Vagina (tissue), 2 donors: ENCODE measurements at places on chromosomes 7 and 10. TPM values are rescaled to one million over a fixed set of nuclear protein-coding genes. Genes with fewer than 3 reads are reported as not detected.
A peak's percentile ranks its signal among the peaks of the same experiment; 100 is the strongest.

CYP2E1 gene
- total RNA-seq = 2.9 TPM

DNA sequence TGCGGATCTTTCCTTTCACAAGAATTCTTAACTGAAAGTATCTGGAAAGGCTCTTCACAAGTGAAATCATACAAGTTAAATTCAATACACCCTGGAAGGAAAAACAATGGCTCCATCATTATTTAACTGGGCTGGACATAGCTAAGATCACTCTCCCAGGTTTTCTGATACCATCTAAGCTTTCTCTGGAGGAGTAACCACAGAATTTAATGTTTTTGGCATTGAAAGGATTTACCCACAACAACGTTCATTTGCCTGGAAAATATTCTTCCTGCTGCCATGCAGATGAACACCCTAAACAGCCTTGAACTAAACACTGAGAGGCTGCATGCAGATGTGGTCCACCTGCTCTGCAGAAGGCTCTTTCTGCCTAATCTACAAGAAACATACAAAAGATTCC, 4.3 kb downstream of the NEBL start:
- H3K4me3 ChIP-seq = no peak overlapping the region
- DNase-seq = no peak
- no peaks in the 10 kb centered on the region for H3K4me1 ChIP-seq
- no peaks in the 10 kb centered on the region for H3K36me3 ChIP-seq

DNA sequence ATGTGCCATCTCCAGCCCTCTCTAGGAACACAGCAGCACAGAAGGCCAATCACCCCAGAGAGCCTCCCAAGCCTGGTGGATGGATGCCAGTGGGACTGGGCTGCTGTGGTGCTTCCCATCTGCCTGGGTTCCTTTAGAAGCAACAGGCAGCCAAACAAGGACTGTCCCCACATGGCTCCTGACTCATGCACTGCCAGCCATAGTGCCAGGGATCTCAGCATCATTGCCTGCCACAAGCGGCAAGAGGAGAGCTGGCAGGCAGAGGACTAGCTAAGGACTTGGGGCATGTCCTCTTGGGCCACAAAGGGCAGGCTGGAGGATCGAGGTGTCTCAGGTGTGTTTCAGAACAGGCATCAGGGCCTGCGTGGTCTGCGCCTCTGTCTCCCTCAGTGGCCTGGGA, 23.4 kb upstream of the FIGNL1 start:
- H3K4me3 ChIP-seq = no peak overlapping the region
- DNase-seq = no peak
- H3K4me1 ChIP-seq = no peaks in the 10 kb centered on the region
- no peak overlapping the region for H3K27ac ChIP-seq
- no peaks in the 10 kb centered on the region for H3K36me3 ChIP-seq

DNA sequence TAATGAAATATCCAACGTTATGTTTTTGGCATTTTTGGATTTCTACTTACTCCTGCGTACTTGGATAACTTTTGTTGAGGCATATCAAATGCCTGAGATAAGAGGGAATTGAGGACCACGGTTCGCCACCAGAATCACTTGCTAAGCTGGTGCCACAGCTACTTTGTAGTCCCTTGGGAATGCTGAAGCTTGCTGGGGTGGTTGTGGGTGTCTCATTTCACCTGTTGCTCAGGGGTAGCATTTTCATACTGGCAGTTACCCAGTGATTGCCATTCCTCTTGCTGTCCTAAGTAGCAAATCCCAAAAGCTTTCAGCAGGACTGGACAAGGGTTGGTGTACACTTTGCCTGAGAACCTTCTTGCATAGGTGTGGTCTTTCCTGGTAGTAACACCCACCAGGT, 75.2 kb downstream of the CREB5 start:
- no peak for DNase-seq
- no peak overlapping the region for H3K27ac ChIP-seq
- H3K4me1 ChIP-seq = no peaks in the 10 kb centered on the region
- no peak overlapping the region for H3K4me3 ChIP-seq

GRCh38 chr10:68082872-68083271, 7.8 kb upstream of the HERC4 start:
- H3K36me3 ChIP-seq = no peaks in the 10 kb centered on the region
- no peaks in the 10 kb centered on the region for H3K27me3 ChIP-seq
- H3K4me3 ChIP-seq = no peak overlapping the region
- no peak overlapping the region for H3K27ac ChIP-seq

GRCh38 chr7:153370092-153370491, 610.5 kb downstream of the ACTR3B start:
- H3K4me3 ChIP-seq = no peak overlapping the region
- no peaks in the 10 kb centered on the region for H3K4me1 ChIP-seq
- no peaks in the 10 kb centered on the region for H3K27me3 ChIP-seq
- DNase-seq = no peak

- no peaks in the 10 kb centered on the region for H3K36me3 ChIP-seq
- peaks cover 18% of the 10 kb centered on the region for H3K4me1 ChIP-seq
- no peak for DNase-seq
- H3K27me3 ChIP-seq = no peaks in the 10 kb centered on the region
- peak overlapping the region; percentile 54 for H3K27ac ChIP-seq
Measured at GRCh38 chr10:133393401-133394063, 425 bp upstream of the MTG1 start.

DNA sequence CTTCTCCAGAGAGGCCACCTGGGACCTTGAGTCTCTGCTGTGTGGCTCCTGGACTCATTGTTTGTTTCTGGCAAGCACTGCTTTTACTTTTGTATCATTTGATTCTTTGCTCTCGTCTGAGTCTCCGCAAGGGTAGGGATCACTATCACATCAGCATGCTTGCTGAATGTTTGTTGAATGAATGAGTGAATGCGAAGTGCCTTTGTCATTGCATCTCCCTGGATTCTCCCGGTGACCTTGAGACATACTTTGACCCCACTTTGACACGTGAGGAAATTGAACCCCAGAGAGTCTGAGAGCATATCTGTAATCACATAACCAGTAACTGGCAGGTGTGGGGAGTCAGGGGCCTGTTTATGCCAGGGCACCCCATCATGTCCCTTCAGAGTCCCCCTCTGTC, 92.8 kb downstream of the ZMIZ1 start:
- H3K27ac ChIP-seq = no peak overlapping the region
- H3K27me3 ChIP-seq = no peaks in the 10 kb centered on the region
- no peak for DNase-seq

DNA sequence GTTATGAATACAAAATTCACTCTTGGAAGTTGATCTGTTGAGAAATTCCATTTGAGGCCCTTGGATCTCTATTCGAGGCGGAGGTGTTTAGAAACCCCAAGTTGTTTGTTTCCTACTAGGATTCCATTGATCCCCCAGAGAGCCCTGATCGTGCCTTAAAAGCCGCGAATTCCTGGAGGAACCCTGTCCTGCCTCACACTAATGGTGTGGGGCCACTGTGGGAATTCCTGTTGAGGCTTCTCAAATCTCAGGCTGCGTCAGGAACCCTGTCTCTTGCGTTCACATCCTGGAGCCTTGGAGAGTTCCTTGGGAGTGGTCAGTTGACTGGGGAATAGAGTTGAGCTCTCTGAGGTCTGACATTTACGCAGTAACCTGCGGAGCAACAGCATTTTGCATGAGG, 1.2 kb downstream of the CFAP69 start:
- no peaks in the 10 kb centered on the region for H3K36me3 ChIP-seq
- H3K27me3 ChIP-seq = no peaks in the 10 kb centered on the region

GRCh38 chr7:151452680-151453325, 12.9 kb upstream of the CRYGN start:
- no peak overlapping the region for H3K4me3 ChIP-seq
- H3K4me1 ChIP-seq = peaks cover 12% of the 10 kb centered on the region
- no peak for DNase-seq
- no peaks in the 10 kb centered on the region for H3K36me3 ChIP-seq

DNA sequence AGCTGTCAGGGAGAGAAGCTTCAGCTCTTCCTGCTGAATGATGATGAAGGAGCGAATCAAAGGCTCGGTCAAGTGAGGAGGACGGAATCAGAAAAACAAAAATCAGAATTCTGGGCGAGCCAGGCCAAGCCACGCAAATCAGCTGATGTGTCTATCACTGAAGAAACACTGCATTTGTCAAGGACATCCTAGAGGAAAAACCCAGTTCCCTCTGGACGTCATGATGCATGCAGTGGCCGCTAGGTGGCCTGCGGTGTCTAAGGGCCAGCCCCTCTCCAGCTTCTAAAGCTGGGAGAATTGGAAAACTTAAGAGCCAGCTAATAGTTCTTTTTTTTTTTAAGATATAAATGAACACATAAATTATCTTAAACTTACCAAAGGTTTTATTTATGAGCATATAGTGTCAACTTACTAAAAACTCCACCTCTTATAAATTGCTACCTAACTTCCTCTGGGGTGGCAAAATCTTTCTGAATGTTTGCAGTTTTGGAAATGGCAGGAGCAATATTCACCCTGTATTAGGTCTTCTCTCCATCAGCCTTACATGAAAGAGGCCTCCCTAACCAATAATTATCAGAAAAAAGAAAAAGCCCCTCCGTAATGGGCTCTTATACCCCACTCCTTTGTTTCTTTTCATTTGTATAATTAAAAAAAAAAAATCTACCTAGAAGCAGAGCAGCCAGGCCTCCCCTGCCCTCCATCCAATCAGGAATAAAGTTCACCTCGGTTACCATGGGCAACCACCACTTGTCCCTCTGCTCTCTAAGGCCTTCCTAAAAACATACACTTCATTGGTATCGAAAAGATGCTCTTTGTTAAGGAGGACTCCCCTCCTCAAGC, 186.8 kb downstream of the USP6NL start:
- H3K27ac ChIP-seq = no peak overlapping the region
- no peak overlapping the region for H3K4me3 ChIP-seq
- no peak for DNase-seq
- H3K36me3 ChIP-seq = no peaks in the 10 kb centered on the region

DNA sequence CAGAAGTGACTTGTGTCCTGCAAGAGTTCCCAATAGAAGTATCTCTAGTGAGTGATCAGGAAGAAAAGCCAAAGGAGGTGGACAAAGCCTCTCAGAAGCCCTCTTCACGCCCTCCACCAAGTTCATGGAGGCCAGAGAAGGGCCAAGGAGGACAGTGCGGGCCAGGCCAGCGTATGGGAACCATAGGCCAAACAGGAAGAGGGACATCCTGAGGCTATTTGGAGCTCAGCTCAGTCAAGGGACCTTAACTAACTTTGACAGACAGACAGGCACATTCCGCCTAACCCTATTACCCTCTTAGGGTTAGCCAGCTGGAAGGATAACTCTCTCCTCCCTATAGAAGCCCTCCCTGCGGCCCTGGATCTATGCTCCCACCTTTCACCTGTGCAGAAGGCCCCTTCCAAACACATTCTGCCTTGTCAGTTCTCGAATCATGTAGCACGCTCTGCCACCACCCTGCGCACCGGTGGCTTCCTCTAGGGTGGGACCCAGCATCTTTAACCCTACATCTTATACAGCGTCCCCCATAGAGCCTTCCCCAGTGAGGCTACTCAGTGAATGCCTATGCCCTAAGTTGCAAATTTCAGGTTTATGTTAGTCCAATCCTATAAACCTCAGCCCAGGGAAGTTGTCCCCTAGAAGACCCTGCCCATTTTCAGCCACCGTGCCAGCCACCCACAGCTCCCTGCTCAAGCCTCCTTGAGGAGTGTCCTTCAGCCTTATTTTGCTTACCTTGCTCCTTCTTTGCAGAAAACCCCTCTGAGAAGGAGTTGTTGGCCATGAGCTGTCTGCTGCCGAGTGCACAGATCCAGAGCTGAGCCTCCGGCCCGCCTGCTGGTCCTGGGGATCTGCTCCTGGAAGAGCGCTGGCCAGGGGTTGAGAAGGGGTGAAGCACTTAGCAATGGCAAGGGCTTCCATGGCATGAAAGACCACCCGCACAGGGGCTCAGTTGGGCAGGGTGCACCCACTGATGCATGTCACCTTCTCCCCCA, 36.9 kb downstream of the FRMPD2 start:
- H3K27ac ChIP-seq = no peak overlapping the region
- H3K4me1 ChIP-seq = no peaks in the 10 kb centered on the region
- H3K36me3 ChIP-seq = no peaks in the 10 kb centered on the region
- peak; percentile 60 for DNase-seq
- H3K4me3 ChIP-seq = no peak overlapping the region

DNA sequence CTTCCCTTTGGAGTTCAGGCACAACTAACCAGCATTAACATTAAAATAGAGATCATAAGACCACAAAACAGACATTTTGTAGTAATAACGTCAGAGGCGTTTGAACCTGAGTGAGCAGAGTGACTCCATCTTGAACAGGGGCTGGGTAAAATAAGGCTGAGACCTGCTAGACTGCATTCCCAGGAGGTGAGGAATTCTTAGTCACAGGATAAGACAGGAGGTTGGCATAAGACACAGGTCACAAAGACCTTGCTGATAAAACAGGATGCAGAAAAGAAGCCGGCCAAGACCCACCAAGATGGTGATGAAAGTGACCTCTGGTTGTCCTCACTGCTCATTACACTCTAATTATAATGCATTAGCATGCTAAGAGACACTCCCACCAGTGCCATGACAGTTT, 493.2 kb upstream of the AUTS2 start:
- no peak overlapping the region for H3K4me3 ChIP-seq
- H3K27ac ChIP-seq = no peak overlapping the region
- no peak for DNase-seq
- no peaks in the 10 kb centered on the region for H3K27me3 ChIP-seq
- H3K4me1 ChIP-seq = no peaks in the 10 kb centered on the region

DNA sequence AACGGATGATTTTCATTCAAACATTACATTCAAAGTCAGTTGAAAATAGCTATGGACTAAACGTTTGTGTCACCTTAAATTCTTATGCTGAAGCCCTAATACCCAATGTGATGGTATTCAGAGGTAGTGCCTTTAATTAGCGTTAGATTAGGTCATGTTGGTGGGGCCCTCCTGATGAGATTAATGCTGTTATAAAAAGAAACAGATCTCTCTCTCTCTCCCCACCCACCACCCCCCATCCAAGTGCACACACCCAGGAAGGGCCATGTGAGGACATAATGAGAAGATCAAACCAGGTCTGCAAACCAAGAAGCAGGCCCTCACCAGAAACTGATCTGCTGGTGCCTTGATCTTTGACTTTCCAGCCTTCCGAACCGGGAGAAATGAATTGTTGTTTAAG, 44.2 kb downstream of the ZNF438 start:
- peaks cover 24% of the 10 kb centered on the region for H3K4me1 ChIP-seq
- H3K27ac ChIP-seq = no peak overlapping the region
- H3K4me3 ChIP-seq = no peak overlapping the region
- no peaks in the 10 kb centered on the region for H3K27me3 ChIP-seq

DNA sequence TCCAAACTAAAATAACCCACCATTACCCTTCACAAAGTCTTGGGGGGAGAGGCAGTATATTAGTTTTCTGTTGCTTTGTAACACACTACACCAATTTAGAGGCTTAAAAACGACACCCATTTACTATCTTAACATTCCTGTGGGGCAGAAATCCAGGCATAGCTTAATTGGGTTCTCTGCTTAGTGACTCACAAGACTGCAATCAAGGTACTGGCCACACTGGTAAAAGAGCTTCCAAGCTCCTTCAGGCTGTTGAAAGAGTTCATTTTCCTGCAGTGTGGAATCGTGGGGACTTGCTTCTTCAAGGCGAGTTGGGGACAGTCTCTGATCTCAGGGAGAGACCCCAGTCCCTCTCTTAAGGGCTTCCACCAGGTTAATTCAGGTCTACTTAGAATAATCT, 139.1 kb downstream of the XPNPEP1 start:
- no peak overlapping the region for H3K27ac ChIP-seq
- H3K4me3 ChIP-seq = no peak overlapping the region
- no peak for DNase-seq
- no peaks in the 10 kb centered on the region for H3K4me1 ChIP-seq
- no peaks in the 10 kb centered on the region for H3K36me3 ChIP-seq
- H3K27me3 ChIP-seq = no peaks in the 10 kb centered on the region

GRCh38 chr10:88184543-88185297, 321.3 kb downstream of the PTEN start:
- H3K27me3 ChIP-seq = no peaks in the 10 kb centered on the region
- H3K36me3 ChIP-seq = no peaks in the 10 kb centered on the region
- no peak for DNase-seq
- no peak overlapping the region for H3K27ac ChIP-seq
- no peak overlapping the region for H3K4me3 ChIP-seq
- no peaks in the 10 kb centered on the region for H3K4me1 ChIP-seq
